Activated CD8-positive, alpha-beta memory T cell treated with anti-CD3 and anti-CD28 coated beads for 24 hours (primary cell): ENCODE measurements at places on chromosomes 3 and 15.

DNA sequence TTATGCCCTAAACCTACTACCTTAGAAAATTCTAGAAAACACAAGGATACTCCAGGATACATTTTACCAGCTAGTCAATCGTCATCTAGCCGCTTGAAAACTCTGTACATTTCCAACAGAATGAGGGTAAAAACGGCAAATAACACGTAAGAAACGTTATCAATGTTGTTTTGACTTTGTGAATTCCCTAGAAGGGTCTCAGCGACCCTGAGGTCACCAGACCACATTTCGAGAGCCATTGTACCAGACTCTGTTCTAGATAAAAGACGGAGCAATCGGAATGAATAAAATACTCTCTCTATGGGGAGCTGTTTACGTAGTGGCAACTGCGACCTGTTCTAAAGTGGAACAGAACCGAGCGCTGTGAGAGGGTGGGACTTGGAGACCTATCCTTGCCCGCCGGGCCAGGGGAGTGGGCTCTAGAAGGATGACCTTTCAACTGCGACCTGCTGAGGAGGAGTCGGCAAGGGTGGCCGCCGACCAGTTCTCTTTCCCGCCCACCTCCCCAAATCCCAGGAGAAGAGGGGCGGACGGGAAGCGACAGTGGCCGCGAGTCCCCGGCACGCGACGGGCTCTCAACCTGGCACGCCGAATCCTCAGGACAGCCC lies 778 bp upstream of the AP4E1 start:
- no peak for DNase-seq

- DNase-seq, result no peak
Observed at GRCh38 chr3:145963111-145963510, 197.9 kb downstream of the PLOD2 start.

GRCh38 chr3:25531971-25532370 lies 103.9 kb downstream of the RARB start:
- DNase-seq, result no peak

DNA sequence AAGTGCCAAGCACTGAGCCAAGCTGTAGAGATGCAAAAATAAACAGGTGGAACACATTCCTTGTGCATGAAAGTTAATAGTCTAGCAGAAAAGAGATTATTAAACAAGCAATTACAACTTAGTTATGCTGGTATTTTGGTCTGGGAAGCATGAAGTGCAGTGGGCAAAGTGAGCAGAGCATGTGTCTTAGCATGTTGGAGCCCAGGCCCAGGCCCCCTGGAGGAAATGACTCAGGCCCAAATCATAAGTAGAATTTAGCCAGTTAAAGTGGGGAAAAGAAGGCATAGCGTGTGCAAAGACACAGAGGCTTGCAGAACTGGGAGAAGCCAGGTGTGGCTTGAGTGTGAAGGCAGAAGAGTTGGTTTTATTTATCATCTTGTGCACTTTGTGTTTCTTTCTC lies 163.8 kb upstream of the ATP11B start:
- DNase-seq, result no peak

DNA sequence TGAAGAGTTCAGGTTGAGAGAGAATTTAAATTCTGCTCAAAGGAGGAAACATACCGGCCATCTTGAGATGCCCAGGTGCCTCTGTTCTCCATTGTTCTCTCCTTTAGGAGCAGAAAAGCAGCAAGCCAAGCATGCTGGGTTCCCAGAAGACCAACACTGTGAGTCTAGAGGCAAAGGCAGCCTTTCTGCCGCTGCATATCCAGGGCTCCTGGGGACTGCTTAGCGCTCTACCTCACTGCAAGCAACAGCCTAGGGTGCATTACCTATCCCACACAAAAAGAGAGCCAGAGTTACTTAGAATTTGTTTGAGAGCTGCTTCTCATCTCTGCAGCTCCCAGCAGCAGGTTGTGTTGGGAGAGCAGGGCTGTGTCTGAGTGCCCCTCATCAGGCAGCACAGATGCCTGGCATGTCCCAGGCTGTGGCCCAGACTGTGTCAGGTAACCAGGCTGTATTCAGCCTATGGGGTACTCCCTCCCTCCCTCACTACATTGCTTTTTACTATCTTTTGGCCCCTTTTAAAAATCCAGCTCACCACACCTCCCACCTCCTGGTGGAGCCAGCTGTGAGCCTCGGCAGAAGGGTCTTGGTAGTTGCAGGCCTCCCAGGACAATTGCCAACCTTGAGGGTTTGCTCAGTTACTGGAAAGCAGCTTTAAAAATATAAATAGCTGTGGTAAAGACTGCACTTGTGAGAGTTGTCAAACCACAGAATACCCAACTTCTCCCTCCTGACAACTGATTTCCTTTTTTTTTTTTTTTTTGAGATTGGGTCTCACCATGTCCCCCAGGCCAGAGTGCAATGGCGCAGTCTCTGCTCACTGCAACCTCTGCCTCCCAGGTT lies 30.2 kb downstream of the BCL2L10 start:
- DNase-seq, result no peak

DNA sequence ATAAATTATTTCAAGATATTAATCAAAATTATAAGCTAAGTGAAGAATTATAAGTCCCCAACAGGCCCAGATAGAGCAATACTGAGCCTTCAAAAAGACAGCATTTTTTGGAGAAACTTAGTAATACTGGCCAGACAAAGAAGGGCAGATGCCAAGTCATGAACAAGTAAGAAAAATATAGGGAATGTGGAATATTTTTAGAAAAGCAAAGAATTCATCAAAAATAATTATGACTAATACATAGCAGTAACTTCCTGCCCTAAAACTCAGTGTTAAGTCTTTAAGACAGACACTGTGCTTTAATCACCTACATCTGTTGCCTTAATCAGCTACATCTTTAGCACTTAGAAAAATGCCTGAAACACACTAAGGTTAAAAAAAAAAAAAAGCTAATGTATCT lies 31.2 kb downstream of the DPH6 start:
- DNase-seq, result no peak

- peak; percentile 88 for DNase-seq
Observed at GRCh38 chr15:77496715-77497109, 76.0 kb downstream of the HMG20A start.

DNA sequence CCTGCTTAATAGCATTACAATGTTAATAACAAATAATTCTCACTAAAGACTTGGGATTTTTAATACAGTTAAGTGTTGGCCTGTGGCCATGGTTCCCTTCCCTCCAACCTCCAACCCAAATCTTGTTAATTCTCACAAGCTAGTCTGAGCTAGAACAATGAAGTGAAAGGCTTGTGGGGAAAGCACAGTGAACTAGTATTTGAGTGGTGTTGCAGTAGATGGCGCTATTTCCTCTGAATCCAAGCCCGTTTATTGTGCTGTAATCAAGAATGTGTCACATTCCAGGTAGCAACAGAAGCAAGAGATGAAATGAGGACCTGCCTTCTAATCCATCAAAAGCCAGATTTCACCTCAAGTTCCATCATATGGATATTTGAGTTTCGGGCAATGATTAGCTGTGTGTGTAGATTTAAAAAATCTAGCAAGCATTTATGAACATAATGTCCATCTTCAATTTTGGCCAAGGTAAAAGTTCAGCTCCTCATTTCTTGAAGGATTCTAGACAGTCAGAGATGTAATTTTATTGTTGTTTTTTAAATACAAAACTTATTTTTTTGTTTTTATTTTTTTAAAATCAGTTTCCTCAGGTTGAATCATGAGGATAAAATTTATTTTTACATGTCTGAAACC lies 160.7 kb downstream of the SQOR start:
- DNase-seq, result no peak

DNA sequence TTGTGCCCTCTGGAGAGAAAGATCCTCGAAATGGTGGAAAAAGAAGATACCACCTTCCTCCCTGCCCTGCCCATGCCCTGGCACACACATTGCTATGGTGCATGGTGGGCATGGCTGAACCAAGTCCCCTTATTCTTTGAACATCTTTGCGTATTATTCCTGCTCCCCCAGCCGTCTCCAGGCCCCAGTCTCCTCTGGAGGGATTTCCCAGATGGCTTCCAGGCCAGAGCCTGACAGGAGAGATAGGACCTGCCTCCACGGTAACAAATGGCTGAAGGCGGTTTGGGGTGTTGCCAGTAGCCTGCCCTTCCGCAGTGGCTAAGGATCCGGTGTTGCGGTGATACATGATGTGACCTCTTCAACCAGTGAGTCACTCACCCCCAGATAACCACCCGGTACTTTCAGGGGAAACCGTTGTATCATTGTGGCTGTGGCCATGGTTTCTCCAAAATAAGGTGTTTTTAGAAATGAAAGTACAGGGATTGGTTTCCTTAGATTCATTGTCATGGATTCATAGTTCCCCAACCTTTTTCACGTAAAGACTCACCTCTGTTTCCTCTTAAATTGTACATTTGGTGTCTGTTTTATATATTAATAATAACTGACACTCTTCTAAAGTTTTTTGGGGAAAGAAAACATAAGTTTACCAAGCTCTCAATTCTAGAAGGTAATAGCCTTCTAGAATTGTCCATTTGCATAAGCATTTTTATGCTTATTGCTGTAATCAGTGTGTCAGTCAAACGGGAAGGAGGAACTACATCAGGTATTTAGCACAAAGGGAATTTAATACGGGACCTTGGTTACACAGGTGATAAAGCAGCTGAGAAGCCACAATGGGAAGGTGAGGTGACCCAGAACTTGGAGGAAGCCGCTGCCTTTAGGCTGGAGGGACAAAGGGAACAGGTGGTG lies 25.9 kb downstream of the SMAD3 start:
- DNase-seq, result peak; percentile 82

- no peak for DNase-seq
Observed at GRCh38 chr3:159866201-159866746, 122.4 kb upstream of the IL12A start.

- no peak for DNase-seq
Observed at GRCh38 chr15:79540551-79540950, 108.4 kb downstream of the MINAR1 start.

DNA sequence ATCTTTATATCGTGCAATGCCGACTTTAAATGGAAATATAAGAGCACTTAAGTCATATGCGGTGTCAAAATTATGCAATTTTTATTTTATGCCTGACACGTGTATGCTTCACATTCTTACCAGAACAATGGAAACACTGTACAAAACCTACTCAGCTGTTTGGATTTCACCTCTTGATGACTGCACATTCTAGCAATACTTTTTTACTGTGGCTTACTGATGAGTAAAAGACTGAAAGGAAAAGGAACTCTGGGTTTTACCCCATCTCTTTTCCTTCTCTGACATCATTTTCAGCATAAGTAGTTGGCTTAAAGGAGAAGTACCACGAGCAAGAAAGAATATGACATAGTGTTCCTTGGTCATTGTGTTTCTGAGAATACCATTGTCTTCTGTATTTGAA lies 142.8 kb downstream of the POLR2M start:
- DNase-seq, result no peak

DNA sequence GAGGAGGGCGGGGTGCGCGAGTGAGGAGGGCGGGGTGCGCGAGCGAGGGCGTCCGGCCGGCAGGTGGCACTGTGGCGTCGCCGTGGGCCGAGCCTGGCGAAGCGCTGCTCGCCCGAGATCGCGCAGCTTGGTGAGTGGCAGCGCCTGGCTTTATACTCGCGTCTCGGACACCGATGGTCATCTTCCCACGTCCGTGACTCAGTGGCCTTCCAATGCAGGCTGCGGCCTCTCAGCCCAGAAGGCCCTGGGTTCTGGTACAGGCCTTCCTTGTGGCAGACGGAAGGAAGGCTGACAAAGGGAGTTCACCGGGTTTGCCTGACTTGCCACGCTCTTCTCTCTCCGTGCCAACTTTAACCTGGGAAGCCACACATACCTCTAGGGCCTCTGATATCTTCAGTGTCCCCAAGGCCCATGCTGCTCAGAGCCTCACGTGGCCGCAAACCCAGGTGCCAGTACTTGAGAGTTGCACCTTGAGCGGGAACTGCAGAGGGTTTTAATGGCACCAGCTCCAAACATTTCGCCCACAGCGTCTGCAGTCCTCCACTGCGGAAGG lies 195.3 kb upstream of the LYSMD4 start:
- DNase-seq, result peak; percentile 94
